Activated T-cell treated with anti-CD3 and anti-CD28 coated beads for 1 hour (primary cell): ENCODE measurements at places on chromosomes 2 and 18.
A peak's percentile ranks its signal among the peaks of the same experiment; 100 is the strongest.

GRCh38 chr2:114598329-114598728, 155.9 kb downstream of the DPP10 start:
- DNase-seq, result no peak

DNA sequence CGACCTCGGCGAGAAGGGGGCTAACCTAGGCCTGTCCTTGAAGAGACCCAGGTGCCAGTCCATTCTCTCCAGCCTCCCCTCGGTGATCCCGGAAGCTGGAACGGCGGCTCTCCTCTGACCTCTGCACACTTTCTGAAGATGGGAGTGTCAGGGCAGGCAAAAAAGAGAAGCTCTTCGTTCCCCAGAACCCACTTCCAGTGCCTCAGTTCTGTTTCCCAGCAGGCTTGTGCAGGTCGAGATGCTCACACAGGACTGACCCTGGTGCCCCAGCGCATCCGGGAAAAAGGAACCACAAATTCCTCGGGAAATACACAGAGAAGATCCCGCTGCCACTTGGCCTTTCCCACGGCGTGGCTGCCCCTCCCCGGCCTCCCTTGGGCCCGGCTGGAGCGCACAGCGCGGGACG, 681 bp upstream of the PTPN18 start:
- DNase-seq, result no peak

DNA sequence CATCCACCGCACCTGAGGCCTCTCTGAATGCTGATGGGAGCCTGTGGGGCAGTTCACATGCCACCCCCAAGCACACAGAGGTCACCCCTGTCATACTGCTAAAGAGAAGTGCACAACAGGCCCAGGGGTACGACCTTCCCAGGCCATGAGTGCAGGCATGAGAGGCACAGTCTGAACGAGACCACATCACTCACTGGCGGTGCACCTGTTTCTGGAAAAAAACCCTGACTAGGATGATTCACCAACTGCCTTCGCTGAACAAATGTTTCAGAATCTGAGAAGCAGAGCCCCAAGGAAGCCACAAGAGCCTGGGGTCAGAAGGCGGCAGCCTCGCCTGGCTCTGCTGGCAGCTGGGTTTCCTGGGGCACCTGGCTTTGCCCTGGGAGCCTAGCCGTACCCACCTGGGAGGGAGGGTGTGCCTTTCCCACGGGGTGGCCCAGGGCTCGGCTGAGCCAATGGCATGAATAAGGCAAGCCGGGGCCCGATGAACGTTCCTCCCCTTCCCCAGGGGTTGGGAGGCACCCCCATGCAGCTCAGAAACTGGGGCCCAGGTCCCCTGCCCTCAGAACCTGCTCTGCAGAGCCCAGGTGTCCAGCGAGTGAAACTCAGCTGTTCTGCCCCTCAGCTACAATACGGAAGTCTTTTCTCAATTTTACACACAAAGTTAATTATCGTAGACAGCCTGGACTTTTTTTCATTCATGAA, 73.8 kb downstream of the HDAC4 start:
- DNase-seq, result peak; percentile 49

DNA sequence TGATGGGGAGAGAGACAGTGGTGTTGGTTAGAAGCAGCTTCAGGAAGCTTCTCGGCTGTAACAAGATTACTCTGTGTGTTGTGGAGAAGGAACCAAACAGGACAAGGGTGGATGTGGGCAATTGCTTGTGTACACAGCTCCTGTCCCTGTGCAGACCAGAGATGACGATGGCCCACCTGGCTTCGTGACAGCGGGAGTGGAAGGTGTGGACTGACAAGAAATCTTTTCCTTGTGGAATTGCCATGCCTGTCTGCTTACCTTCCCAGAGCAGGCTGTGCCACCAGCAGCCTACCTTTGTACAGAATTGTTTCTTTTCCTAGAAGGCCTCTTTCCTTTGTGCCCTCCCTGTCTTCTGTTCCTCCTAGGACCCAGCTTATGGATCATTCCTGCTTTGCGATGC, 93.8 kb downstream of the ITGB1BP1 start:
- no peak for DNase-seq

- no peak for DNase-seq
Observed at GRCh38 chr18:49817947-49818346, 4.6 kb upstream of the ACAA2 start.

DNA sequence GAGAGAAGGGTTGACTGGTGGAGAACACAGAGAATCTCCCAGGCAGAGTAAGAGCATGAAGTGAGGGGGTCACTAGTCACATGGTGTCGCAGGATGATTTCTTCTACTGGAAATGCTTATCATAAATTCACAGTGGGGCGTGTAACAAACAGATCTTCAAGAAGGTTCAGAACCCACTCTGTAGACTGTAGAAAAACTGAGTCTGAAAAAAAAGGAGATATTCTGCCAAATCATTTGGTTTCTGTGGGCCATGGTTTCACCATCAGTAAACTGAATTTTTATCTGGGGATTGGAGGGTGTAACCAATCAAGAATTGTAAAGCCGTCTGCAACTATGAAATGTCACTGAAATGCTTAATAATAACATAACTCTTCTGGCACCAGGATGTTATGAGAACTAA, 15.0 kb downstream of the TPGS2 start:
- DNase-seq, result no peak

DNA sequence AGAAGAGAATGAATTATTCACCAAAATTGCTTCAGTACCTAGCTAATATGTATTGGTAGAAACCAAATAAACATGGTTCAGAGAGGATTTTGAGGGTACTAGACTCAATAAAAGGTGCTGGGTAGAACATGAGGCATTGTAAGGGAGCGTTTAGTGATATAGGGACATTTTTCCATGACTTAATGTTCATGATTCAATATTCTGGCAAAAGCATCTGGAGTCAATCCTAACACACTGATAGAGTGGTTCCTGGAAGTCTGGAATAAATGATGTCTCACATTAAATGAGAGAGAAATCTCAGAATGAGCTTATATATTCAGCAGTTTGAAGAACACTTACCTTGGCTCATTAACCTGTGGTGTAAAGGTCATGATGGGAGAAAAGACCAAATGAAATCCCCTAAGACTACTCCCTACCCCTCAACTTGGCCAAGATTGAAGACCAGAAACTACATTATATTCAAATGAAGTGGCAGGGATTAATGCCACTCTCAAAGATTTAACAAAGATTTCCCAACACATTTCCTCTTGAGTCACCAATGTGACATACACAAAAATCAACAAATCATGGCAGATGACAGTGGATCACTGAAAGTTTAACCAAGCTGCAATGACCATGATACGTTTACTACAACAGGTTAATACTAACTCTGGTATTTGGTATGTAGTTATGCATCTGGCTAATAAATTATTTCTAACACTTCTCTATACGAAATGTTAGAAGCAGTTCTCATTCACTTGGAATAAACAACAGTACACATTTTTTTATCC, 309.5 kb downstream of the SATB2 start:
- DNase-seq, result no peak

GRCh38 chr18:13791181-13791580, 32.8 kb upstream of the MC5R start:
- DNase-seq, result no peak

- no peak for DNase-seq
Observed at GRCh38 chr18:52888014-52888413, 548.0 kb downstream of the DCC start.

- DNase-seq, result no peak
Observed at GRCh38 chr2:226308986-226309385, 490.6 kb downstream of the IRS1 start.

GRCh38 chr18:11482271-11482670, 127.1 kb upstream of the SLC35G4 start:
- DNase-seq, result no peak

- no peak for DNase-seq
Observed at GRCh38 chr2:18975506-18976167, 382.8 kb downstream of the OSR1 start.

DNA sequence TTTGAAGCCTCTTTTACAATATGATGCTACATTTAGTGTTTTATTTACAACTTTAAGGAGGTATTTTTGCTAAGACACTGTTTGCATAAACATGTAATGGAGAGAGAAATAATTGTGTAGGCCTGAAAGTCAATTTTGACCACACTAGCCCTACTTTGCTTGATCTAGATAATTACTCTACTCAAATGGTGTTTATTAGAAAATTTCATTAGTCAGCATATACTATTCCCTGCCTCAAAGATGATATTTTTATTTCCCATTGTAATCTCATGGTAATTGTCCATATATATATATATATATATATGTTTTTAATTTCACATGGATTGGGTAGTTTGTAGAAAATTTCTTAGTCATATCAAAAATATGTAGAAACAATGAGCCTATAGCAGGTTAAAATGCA, 632.2 kb downstream of the SATB2 start:
- no peak for DNase-seq

DNA sequence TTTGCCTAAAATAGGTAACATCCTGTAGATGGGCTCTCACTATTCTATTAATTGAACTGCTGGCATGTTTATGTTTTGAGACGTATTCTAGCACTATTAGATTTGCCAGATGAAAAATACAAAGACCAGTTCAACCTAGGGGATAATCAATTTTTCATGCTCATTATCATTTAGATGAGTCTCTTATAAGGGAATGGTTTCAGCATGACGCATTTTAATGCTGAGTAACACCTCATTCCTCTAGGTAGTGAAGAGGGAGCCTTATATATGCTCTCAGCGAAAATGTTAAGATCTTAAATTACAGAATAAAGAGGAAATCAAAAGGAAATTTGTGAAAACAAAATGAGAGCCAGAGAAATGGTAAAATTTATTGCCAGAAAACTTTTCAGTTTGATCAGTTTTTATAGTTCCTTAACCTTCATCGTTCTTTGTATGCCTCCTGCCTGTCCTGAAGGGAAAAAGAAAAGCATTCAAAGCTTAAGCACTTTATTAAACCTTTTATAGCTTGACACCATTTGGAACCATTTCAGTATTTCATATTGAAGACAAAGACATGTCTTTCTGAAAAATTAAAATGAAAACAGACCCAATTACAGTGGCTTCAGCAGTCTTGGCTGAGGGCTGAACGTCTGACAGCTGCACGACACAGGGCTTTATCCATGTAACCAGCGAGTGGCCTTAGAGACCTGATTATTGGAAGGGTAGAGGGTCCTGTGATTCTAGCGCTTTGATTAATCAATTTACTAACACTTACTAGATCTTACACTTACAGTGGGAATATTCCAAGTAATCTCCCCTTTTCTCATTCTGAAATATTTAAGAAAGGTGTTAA, 112.8 kb downstream of the ADCYAP1 start:
- DNase-seq, result no peak

DNA sequence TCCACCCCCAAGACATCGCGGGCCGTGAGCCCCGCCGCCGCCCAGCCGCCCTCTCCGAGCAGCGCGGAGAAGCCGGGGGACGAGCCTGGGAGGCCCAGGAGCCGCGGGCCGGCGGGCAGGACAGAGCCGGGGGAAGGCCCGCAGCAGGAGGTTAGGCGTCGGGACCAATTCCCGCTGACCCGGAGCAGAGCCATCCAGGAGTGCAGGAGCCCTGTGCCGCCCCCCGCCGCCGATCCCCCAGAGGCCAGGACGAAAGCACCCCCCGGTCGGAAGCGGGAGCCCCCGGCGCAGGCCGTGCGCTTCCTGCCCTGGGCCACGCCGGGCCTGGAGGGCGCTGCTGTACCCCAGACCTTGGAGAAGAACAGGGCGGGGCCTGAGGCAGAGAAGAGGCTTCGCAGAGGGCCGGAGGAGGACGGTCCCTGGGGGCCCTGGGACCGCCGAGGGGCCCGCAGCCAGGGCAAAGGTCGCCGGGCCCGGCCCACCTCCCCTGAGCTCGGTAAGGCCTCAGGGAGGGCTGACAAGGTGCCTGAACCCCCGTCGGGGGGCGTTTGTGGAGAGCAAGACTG, 14.2 kb downstream of the SPEG start:
- DNase-seq, result no peak

DNA sequence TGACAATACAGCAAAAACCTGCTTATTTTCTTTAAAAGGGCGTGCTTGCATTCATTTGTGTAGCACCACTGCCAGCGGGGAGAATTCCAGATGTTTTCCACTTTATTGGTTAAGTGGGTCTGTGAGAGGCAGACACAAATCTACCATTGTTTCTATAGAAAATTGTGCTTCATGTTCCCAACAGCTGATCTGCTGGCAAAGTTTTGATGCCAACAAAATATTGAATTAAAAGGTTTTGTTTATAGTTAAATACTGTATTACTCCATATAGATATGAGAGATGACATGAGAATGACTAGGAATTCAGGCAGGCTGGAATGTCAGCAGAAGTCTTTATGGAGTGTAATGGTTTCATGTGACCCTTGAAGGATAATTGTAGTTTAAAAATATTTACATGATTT, 182.7 kb downstream of the MC4R start:
- no peak for DNase-seq

GRCh38 chr2:79758042-79758441, 245.2 kb downstream of the CTNNA2 start:
- no peak for DNase-seq

- DNase-seq, result no peak
Observed at GRCh38 chr2:239311132-239312040, 89.4 kb downstream of the HDAC4 start.

- no peak for DNase-seq
Observed at GRCh38 chr2:205903549-205904129, 182.3 kb downstream of the INO80D start.

- DNase-seq, result no peak
Observed at GRCh38 chr2:18611604-18612003, 22.2 kb upstream of the NT5C1B start.
